Urinary bladder (tissue), 4 donors: ENCODE measurements at places on chromosomes 4 and X. TPM values are rescaled to one million over a fixed set of nuclear protein-coding genes. Genes with fewer than 3 reads are reported as not detected.

DNA sequence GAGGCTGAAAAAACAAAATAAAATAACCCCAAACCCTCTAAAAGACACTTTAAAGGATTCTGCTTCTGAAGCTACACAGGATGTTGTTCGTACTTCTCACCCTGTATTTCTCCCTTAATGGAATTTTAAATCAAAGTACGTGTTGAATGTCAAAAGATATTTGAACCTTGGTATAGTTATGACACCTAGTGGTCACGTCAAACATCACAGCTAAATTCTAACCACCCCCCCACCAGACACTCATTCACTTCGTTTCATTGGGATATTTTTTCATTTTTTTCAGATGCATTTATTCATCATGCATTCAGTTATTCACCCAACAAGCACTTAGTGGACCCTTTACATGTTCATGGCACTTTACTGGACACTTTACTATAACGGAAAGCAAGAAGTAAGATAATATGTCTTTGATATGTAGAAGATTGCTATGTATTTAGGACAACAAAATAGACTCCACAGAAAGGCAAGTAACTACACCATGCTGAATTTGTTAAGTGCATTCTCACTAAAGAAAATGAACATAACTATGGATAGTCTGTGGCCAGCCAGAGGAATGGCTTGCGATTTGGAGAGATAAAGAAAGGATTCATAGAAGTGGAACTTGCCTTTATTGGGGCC is 62.5 kb upstream of the GPR174 start:
- DNase-seq = peak; percentile 7

DNA sequence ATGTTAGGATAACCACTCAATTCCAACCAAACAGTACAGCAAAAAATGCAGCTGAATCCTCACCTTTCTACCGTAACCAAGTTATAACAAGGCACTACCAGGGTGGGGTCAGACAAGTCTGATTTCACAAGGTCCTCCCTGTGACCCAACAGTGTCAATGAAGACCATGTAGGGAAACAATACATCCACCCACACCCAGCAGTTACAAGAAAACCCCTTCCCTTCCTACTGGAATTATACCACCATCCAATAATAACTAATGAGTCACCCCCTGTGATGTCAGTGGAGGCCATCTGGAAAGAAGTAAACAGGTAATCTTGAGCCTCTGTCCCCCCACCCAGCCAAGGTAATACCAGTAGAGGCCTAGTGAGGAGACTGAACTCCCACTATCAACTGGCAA is 117.6 kb downstream of the FGF16 start:
- no peak for DNase-seq

- DNase-seq = peak; percentile 63
Measured at GRCh38 chr4:16439768-16440167, 213.5 kb upstream of the TAPT1 start.

DNA sequence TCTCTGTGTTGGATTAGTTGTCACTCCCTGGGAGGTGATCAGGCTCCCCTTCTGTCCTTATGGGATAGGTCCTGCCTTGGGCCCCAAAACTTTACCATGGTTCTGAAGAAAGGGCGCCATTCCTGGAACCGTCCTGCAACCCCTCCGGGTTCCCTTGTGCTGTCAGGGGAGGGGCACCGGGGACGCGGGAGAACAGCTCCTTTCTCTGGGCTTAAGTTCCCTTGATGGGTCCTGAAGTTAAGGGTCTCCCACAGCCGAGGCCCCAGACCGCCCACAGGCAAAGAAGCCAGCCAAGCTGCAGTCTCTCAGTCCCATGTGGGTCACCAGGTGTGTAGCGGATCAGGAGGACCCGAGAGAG is 44.8 kb downstream of the UGT2A3 start:
- DNase-seq = no peak

DNA sequence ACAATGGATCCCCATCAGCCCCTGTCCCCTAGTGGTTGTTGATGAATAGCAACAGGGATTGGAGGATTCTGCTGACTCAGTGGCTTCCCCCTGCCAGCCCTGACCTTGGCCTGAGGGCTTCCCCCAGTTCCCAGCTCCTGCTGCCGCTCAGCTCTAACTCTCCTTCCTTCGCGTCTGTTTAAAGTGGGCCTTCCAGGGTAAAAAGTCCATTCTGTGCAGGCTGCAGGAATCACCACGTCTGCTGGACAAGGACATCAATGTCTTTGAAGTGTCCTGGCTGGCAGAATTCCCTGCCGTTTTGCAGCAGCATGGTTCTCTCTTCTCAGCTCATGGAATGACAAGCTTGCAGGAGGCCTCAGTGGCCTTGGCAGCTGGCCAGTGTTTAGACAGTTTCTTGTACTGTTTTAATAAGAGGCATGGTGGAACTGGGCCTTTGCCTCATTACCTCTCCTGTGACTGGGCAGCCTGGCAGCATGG is 152.5 kb upstream of the STX18 start:
- no peak for DNase-seq

DNA sequence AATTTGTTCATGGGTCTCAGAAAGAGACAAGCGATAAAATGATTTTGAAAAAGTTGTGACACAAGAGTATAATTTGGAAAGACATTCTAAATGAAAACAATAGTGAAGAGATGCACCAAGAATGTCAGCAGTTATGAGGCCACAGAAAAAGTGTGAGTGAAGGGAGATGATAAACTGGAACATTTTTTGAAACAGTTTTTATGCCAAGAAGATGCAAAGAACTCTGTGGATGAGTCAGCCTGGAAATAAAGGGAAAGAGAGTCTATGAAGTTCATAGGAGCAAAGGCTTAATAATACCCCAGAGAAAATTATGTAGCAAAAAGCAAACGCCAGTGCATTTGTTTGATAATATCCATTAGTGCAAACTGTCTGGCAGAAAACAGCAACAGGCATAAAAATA is 188.4 kb upstream of the TBC1D9 start:
- DNase-seq = no peak

- DNase-seq = no peak
Measured at GRCh38 chrX:55379396-55379795, 72.5 kb upstream of the MAGEH1 start.

DNA sequence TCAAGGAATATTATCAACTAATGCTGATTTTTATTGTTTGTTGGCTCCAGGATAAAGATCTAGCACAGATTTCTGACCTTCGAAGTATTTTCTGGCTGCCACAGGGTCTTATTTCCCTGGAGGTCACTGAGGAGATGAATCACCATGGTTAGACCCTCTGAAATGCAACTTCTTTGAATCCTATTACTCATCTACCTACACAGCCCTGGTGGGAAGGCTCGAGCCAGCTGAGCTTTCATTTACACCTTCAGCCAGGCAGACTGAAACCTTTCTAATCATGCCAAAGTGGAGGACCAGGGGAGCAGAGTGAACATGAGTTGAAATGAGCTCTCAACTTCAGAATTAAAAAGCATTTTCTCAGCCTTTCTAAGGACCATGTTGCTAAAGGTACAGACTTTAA is 130.5 kb downstream of the SMIM20 start:
- DNase-seq = no peak

DNA sequence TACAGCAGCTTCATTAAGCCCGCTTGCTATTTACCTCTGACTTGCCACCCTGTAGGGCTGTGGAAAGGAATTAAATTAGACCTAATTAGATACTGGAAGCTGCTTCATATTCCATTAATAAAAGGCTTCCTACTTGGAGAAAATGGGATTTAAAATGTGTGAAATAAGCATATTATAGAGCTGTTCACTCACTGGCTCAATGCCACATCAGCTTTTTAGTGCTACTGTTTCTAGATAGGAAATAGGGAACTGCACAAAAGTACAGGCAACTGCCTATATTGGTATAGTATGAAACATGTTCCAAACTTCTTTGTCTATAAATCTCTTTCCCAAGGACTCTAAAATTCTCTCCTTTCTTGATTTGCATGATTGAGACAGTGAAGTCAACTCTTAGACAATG is 407.9 kb upstream of the AADAT start:
- DNase-seq = no peak

GRCh38 chr4:90537491-90537890 is 410.3 kb downstream of the CCSER1 start:
- no peak for DNase-seq

GRCh38 chr4:165927366-165927765 is 54.3 kb downstream of the TLL1 start:
- DNase-seq = no peak

DNA sequence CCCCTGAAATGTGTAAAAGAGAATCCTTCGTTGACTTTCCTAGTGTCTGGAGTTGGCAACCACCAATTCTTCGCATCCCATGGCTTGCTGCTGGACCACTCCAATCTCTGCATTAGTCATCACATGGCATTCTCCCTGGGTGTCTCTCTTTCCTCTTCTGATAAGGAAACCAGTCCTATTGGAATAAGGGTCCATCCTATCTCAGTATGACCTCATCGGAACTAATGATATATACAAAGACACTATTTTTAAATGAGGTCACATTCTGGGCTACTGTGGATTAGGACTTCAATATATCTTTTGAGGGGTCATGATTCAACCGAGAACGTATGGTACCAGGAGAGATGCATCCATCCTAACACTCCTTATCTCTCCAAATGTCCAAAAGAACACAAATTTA is 259.1 kb upstream of the CPEB2 start:
- no peak for DNase-seq

GRCh38 chrX:47854474-47854873 is 17.8 kb downstream of the ZNF81 start:
- DNase-seq = no peak

- no peak for DNase-seq
Measured at GRCh38 chr4:106579236-106579635, 210.7 kb upstream of the GIMD1 start.

- DNase-seq = no peak
Measured at GRCh38 chrX:110430293-110431076, 71.8 kb downstream of the RTL9 start.

- DNase-seq = peak; percentile 35
Measured at GRCh38 chr4:40056716-40057585, at the start of gene N4BP2. Gene N4BP2, plus strand, starts transcription at chr4:40056850. Its CDS starts 40,491 bp downstream, at chr4:40097341.

GRCh38 chr4:151694961-151695720 is 65.7 kb downstream of the GATB start:
- no peak for DNase-seq

DNA sequence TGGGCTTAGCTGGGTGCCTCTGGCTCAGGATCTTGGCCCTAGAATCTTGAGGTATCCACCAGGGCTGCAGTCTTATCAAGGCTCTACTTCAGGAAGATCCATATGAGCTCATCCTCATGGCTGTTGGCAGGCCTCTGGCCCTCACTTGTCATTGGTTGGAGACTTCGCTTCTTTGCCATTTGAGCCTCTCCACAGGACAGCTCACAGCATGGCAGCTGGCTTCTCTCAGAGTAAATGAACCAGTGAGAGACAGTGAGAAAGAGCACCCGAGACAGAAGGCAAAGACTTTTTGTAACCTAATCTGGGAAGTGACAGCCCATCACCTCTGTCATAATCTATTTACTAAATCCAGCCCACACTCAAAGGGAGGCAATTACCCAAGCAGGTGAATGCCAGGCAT is 236.8 kb downstream of the GPAT3 start:
- DNase-seq = no peak

DNA sequence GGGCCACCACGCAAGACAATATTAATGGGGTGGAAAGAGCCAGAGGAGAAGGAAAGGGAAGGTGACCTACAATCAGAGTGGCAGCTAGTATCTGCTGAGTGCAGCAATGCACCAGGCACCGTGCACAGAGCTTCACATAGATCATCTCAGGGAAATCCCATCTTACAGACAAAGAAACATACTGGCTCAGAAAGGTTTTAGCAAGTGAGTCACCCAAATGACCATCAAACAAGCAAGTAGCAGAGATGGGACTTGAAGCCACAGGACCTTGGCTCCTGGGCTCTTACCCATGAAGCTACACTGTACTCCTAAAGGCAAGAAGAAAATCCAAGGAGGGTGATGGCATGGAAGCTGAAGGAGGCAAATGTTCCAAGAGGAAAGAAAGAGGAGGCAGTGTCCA is 6.8 kb downstream of the ANXA5 start:
- DNase-seq = no peak

DNA sequence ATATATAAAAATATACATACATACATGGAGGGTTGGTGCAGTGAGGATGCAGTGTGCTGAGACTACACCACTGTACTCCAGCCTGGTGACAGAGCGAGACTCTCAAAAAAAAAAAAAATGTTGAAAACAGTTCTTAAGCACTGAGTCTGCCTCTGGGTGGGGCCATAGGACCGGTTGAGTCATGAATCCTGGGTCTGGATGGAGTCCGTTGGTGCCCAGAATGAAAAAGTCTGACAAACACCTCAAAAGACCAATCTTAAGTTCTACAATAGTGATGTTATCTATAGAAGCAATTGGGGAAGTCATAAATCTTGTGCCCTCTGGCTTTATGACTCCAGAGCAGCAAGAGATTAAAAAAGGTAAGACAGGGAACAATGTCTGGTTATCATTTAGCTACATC is 70.4 kb downstream of the FGFBP1 start:
- DNase-seq = no peak

GRCh38 chrX:9291629-9292028 is 173.2 kb upstream of the TBL1X start:
- no peak for DNase-seq

GRCh38 chr4:76965866-76966579 is 16.5 kb downstream of the SEPTIN11 start:
- no peak for DNase-seq

DNA sequence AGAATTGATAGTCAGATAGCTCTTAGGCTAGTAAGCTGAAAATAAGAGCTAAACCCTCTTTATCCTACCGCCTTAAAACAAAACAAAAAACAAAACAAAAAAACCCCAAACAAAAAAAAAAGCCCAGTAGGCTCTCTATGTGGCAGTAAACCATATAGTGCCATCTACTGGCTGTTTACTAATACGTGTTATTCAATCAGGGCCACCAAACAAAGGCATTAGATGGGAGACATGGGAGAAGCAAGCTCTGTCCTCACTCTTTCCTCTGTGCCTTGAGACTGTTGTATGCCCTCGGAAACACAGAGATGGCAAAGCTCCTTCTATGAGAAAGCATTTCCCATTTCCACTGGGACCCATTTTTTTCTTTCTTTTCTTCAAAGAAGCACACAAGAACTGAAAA is 148.8 kb upstream of the MID1 start:
- no peak for DNase-seq

DNA sequence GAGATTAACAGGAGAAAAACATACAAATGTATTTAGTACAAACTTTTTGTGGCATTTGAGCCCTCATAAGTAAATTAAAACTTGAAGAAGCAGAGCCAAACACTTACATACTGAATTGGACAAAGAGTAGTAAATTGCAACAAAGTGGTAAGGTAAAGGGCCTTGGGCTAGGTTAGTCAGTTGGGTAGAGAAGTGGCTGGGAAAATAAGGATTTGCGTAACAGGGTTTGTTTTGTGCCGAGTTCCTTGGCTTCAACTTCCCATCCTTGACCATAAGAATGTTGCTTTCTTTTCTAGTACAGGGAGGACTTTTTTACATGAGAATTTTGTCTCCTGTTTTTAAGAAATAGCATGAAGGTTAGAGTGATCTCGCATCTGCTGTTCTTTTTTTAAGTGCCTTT is 33.3 kb upstream of the DSPP start:
- DNase-seq = no peak

The COL25A1 gene
- 16.4 TPM for total RNA-seq

The HDX gene
- 15.9 TPM for total RNA-seq

The ACE2 gene
- 2.1 TPM for total RNA-seq

The VEGFD gene
- 2.6 TPM for total RNA-seq

The CXCL10 gene
- 7.6 TPM for total RNA-seq

The XAGE2 gene
- total RNA-seq = not detected

The APLN gene
- total RNA-seq = 1.8 TPM

The NLGN3 gene
- total RNA-seq = 3.1 TPM

The SMIM10L2A gene
- total RNA-seq = 0.85 TPM

The ADH6 gene
- 0.05 TPM for total RNA-seq

The PRR32 gene
- total RNA-seq = 1.3 TPM
